ENCODE measurements at places on chromosomes 5 and 9. TPM values are rescaled to one million over a fixed set of nuclear protein-coding genes. Genes with fewer than 3 reads are reported as not detected.
A peak's percentile ranks its signal among the peaks of the same experiment; 100 is the strongest.

The AK8 gene
- not detected for polyA plus RNA-seq

The GRM6 gene
- polyA plus RNA-seq, result not detected

The TEX48 gene
- not detected for polyA plus RNA-seq

The BTNL9 gene
- not detected for polyA plus RNA-seq

The FREM1 gene
- polyA plus RNA-seq, result not detected

The N4BP3 gene
- polyA plus RNA-seq, result 1.7 TPM

The C9 gene
- polyA plus RNA-seq, result not detected

The URM1 gene
- 56.3 TPM for polyA plus RNA-seq

The DBH gene
- not detected for polyA plus RNA-seq

The FBP2 gene
- polyA plus RNA-seq, result not detected

The ANKRD18A gene
- 0.49 TPM for polyA plus RNA-seq

The C7 gene
- not detected for polyA plus RNA-seq

The SHISAL2B gene
- polyA plus RNA-seq, result not detected

GRCh38 chr9:133460405-133461175 lies 812 bp downstream of the CACFD1 start:
- DNase-seq, result peak; percentile 40

DNA sequence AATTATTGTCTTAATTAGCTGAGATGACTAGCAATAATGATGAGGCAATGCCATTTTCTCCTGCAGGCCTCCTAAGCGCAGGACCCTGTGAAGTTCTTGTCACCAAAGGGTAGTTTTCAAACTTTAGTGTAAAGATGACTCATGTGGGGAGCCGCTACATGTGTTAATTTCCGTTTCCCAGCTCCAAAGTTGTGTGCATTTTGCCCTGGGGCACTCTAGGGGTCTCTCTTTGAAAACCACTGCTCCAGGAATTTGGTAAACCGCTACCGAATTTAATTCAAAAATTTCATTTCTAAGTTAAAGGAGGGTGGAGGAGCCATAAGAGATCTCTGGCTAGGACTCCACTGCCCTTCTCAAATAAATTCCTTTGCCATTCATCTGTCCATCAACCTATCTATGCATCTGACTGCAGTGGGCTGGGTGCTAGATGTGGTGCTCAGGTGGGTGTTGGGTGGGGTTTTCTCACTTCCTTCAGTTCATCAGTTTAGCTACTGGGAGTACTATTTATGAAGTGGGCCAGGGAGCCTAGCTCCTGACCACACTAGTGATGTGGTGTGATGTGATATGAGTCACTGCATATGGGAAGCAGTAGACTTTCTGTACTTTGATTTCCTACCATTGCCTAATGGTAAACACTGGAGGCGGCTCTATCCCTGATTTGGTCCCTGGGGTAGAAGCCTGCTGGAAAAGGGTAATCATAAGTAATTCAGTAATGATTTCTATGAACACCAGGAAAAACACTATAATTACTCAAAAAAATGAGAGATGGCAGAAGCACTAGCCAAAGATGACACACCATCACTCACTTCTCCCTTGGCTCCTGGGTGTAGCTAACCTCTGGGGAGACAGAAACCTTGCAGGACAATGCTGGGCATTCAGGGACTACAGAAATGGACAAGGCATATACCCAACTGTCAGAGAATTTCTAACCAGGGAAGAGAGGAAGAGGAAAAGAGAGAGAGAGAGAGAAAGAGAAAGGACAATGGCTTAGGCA lies 4.0 kb upstream of the ZSWIM6 start:
- DNase-seq, result no peak

DNA sequence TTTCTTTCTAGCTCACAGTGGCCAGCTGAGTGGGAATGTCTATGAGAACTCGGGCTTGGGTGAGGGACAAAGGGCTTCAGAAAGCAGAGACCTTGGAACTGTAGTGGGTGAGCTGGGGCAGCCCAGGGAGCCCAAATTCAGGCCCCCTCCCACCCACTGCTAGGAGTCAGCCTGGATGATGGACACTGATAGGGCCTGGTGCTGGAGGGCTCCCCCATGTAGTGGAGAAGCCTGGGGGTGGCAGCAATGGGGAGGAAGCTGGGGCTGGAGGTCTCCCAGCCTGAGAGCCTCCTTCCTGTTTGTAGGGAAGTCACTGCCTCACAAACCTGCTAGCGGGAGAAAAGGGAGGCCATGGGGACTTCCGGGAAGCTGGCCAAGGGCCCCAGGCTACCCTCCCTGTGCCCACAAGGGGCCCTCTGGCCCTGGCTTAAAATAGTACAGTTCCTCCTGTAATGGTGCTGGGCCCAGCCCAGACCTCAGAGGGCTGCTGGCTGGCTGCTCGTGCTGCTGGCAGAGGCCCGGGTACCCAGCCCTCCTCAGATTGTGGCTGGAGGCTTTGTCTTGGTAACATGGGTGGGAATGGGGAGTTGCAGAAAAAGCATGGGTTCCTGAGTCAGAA lies 6.3 kb upstream of the NR5A1 start:
- no peak for DNase-seq

GRCh38 chr9:81906671-81907070 lies 21.6 kb upstream of the SPATA31D4 start:
- DNase-seq, result no peak

DNA sequence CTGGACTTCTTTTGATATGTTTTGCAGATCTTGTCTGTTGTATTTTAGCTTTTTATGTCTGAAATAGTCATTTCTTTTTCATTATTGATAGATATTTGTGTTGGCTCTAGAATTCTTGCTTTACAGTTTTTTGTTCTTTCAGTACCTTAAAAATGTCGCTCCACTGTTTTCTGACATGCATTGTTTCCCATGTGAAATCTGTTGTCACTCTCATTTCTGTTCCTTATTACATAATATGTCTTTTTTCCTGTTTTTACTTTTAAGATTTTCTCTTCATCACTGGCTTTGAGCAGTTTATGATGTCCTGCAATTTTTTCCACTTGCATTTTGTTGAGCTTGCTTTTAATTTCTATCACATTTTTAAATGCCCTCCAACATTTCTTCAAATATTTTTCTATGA lies 270.4 kb upstream of the TARS1 start:
- no peak for DNase-seq

DNA sequence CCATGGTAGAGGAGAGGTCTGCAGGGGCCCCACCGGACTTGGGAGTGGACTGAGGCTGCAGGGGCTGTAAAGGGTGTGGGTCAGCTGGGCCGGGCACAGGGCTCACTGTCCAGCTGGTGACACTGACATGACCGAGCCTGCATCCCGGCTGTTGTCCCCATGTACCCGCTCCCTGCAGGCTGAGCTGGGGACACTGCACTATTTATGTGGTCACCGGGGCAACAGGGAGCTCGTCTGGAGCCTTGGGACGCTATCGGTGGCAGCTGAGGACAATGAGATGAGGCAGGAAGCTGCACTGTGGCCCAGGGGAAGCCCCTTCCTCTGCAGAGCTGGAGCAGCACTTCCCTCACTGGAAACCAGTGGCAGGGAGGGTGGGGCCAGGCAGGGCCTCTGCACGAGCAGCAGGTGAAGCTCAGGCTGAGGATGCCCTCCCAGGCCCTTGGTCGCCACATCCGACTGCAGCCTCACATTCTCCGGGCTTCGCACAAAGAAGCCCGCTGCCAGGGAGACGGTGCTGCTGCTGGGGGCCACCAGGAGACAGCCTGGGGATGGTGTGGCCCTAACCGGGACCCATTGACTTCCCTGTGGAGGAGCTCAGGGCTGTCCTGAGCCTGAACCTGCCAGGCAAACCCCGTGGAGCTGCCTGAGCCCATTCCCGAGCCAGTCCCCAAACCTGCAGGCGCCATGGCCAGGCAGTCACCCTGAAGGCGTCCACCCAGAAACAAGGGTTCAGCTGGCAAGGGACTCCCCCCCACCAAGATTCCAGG lies 26.4 kb downstream of the ZDHHC11B start:
- no peak for DNase-seq

DNA sequence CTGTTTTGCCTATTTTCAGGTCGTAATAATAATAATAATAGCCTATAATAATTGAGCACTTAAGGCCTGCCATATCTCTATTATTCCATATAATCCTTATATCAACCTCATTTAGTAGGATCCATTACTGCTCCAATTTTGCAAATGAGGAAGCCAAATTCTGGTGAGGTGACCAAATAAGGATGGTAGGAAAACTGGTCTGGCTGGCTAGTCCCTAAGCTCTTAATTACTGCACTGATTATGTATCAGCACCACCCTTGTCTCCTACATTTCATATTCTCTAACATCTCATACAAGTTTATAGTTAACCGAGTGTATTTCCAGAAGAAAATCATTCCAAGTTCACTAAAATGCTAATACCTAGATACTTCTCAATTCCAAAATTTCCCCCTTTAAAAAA lies 166.5 kb upstream of the RGMB start:
- no peak for DNase-seq

GRCh38 chr9:128242828-128243214 lies 33.0 kb downstream of the GOLGA2 start:
- DNase-seq, result no peak

DNA sequence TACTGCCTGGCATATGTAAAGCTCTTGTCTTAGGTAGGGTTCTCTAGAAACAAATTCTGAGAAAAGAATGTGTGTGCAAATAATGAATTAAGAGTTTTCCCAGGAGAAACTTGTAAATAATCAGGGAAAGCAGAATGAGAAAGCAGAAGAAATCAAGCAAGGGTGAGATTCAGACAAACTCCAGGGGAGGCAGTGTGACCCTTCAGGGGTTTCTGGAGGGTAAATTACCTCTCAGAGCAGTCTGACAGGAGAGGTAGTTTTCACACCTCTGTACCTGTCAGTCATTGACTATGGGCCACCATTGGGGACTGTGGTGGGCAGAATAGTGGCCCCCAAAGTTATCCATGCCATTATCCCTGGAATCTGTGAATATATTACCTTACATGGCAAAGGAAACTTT lies 124.6 kb downstream of the KCTD16 start:
- DNase-seq, result no peak

DNA sequence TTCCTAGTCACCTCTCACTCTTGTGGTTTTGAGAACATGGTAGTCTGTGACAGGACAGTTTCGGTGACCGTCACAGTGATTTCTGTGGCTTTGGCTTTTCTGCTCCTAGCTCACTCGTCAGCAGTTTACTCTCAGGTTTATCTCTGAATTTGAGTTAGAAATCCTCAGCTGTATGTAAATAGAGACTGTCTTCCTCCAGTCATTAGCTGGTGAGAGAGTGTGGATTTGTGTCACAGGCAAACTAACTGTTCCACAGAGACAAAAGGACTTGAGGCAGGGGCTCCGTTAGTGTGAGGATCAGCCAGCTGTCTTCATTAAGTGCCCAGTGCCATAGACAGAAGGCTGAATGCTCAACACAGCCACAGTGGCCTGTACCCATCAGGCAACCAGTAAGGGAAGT lies 131.4 kb downstream of the CD180 start:
- no peak for DNase-seq

- no peak for DNase-seq
Measured at GRCh38 chr5:146273109-146273508, 65.5 kb upstream of the POU4F3 start.

GRCh38 chr9:74951725-74952151 lies 974 bp downstream of the C9orf40 start:
- peak; percentile 30 for DNase-seq

DNA sequence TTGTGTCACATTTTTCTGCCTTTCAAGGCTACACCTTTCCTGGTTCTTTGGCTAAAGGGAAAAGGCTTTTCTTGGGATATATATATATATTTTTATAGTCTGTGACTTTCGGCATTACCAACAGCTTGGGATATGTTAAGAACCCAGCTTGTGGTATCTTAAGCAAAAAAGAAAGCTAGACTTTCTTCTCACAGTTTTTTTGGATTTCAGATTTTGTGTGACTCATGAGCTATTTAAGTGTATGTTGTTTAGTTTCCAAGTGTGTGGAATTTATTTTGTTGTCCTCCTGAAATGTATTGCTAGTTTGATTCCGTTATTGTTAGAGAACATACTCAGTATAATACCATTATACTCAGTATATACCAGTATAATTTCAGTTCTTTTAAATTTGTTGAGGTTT lies 64.8 kb downstream of the ERCC6L2 start:
- DNase-seq, result no peak

DNA sequence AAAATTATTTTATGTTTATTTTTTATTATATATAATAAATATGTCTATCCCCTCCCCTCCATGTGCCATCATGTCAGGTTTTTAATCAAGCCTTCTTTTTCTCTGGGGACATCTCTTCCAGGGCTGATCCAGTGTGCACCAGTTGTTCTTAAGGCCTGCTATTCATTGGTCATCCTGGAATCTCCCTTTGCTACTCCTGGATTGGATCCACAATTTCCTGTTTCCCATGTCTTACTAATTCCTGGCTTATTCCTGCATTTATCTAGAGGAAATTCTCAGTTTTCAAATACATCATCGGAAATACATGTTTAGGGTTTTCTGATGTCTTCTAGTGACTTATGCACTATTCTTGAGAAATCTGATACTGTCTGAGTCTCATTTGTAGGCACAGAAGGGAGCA lies 56.8 kb downstream of the ANGPTL2 start:
- DNase-seq, result no peak

DNA sequence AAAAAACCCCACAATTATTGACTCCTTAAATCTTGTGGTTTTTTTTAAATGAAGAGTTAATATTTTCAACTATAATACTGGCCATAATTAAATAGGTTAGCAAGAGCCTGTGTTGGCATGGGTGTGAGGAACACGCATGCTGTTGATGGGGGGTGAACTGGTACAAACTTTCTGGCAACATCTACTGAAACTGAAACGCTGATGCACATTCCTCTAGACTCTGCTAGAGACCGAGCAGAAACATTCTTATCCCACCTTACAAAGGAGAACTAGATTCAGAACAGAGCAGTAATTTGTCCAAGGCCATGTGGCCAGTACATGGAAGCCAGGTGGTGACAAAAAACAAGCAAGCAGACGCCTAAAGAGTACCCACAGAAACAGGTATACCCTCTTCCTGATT lies 2.4 kb downstream of the BICD2 start:
- no peak for DNase-seq

- no peak for DNase-seq
Measured at GRCh38 chr5:136563489-136563888, 198.1 kb upstream of the TRPC7 start.

DNA sequence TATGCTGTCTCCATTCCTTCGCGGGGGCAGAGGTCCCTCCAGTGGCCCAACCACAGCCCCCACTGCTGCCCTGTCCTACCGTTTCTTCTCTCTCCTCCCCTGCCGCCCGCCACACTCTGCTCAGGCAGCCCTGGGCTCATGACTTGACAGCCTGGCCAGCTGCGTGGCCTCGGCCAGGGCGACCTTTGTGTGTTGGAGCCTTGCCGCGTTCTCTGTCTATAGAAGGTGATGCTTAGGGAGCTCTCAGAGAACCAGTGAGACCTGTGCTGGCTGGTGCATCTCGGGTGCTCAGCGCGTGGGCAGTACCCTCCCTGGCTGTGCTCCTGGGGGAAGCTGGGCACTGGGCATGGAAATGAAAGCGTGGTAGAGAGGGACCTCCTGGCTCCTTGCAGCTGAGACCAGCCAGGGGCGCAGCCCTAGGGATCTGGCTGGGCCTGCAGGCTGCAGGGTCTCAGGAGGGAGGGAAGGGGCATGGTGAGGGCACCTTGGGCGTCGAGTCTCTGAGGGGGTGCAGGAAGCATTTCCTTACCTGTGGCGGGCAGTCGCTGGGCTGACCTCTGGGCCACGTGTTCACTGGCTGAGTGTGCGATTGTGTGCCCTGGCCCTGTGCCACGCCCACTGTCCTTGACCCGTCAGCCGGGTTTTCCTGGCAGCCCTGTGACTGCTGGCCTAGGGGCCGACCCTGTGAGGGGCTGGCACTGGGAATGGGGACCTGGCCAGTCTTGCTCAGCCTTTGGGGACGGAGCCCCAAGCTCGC lies 50.3 kb downstream of the RXRA start:
- no peak for DNase-seq

- no peak for DNase-seq
Measured at GRCh38 chr9:28050046-28050445, 476.8 kb upstream of the C9orf72 start.

All from CD8-positive, alpha-beta memory T cell (primary cell).